ENCODE measurements at places on chromosomes 12 and 14.

GRCh38 chr12:108722992-108723766, 8.1 kb downstream of the CORO1C start:
- H3K27me3 ChIP-seq, result no peaks in the 10 kb centered on the region
- H3K4me1 ChIP-seq, result peaks cover 52% of the 10 kb centered on the region
- H3K36me3 ChIP-seq, result no peaks in the 10 kb centered on the region
- H3K27ac ChIP-seq, result peak overlapping the region; percentile 29
- no peak overlapping the region for H3K4me3 ChIP-seq

DNA sequence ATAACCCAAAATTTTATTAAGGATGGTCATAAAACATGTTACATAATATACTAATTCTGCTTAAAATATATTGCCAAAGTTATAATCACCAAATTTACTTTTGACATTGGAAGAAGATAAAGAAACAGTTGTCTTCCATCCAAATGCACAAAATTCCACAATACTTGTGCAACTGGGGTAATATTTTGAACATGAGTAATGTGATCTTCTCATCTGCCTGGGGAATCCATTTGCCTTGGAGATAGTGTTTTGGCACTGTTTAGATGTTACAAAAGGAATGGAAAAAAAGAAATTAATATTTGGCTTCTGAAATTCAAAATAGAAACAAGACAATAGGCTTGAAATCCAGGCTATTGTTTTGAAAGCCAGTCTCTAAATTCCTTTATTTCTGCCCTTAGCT, 9.1 kb downstream of the GPR19 start:
- H3K4me1 ChIP-seq, result peaks cover 20% of the 10 kb centered on the region
- no peaks in the 10 kb centered on the region for H3K27me3 ChIP-seq
- H3K36me3 ChIP-seq, result no peaks in the 10 kb centered on the region
- no peak overlapping the region for H3K27ac ChIP-seq
- H3K4me3 ChIP-seq, result no peak overlapping the region

DNA sequence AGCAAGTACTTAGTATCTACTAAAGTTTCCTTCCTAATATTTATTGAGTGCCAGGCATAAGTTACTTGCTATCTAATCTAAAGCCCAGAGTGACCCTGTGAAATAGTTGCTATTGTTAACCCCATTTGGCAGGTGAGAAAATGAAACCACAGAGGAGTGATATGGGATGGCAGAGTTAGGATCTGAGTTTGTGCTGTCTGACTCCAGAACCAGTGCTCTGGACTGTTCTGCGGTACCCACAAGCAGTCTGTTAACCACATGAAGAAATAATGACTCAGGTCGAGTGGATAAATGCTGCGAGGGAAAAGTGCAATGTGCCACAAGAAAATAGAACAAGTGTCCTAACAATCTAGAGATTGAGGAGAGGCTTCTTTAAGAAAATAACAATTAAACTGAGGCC, 60.7 kb upstream of the GZMB start:
- no peaks in the 10 kb centered on the region for H3K27me3 ChIP-seq
- no peak overlapping the region for H3K4me3 ChIP-seq
- H3K36me3 ChIP-seq, result no peaks in the 10 kb centered on the region
- no peak overlapping the region for H3K27ac ChIP-seq

DNA sequence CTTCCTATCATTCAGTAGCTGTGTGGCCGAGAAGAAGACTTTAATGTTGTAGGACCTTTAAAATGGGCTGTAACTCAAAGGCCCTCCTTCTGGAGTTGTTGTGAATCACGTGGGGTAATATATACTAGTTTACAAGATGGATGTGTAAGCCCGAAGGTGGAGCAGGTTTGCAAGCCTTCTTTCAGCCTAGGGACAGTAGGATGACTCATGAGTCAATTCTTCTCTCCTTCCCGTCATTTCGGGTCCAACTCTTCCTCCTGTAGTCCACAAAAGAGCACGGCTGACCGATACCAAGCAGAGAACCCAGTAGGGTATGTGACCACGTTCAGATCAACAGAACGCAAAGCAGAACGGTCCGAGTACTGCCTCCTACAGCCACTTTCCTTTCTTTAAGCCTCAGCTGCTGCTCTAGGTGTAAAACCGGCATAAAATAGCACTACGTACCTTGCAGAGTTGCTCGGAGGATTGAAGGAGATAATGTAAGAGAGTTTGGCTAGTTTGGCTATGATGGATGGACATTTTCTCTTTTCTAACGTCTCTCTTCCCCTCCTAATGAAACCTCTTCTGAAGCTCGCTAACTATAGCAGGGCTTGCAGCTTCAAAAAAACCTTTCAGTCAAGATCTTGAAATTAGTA, 1.3 kb upstream of the RASSF3 start:
- peaks cover 5% of the 10 kb centered on the region for H3K4me1 ChIP-seq
- no peaks in the 10 kb centered on the region for H3K27me3 ChIP-seq
- DNase-seq, result peak; percentile 66
- H3K4me3 ChIP-seq, result peak overlapping the region; percentile 95
- H3K36me3 ChIP-seq, result no peaks in the 10 kb centered on the region
